Astrocyte (in vitro differentiated cells and primary cell): ENCODE measurements at places on chromosomes 16 and 17. TPM values are rescaled to one million over a fixed set of nuclear protein-coding genes. Genes with fewer than 3 reads are reported as not detected.

The CES5A gene
- total RNA-seq = not detected in 2 replicates

DNA sequence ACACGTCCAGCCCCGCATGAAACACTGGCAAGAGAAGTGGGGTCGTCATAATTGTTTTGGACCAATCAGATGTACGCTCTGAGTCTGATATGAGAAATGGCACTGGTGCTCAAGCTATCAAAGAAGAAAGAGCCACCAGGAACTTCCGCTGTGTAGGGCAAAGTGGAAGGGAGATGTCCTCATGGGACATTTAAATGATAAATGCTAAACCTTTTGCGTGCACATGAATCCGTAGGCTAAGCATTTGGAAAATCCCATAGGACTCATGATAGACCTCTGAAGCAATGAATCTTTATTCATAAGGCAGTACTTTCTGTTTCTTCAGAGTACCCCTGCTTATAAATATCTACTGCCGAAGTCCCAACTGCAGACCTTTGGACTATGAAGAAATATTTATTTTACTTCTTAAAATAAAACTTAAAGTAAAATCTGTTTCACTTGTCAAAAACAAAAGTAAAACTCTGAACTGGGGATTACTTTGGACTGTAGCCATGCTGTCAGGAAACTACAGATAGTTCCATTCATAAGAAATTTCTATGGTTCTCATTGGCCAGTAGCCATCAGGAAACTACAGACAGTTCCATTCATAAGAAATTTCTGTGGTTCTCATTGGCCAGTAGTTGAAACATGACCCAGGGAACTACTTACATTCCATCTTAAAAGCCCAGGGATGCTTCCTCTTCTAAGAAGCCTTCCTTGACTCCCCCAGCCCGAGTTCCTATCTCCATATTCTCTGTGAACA, 335.1 kb downstream of the HS3ST4 start:
- no peak for DNase-seq

The BEAN1 gene
- total RNA-seq = 1.2 and 2.1 TPM in 2 replicates

The C16orf74 gene
- total RNA-seq = 2.6 and 4.7 TPM in 2 replicates

- DNase-seq = peak; percentile 84
These were observed 6.7 kb downstream of the HS3ST3B1 start for GRCh38 chr17:14307560-14308024.

The TBC1D3G gene
- not detected in 2 replicates for total RNA-seq

DNA sequence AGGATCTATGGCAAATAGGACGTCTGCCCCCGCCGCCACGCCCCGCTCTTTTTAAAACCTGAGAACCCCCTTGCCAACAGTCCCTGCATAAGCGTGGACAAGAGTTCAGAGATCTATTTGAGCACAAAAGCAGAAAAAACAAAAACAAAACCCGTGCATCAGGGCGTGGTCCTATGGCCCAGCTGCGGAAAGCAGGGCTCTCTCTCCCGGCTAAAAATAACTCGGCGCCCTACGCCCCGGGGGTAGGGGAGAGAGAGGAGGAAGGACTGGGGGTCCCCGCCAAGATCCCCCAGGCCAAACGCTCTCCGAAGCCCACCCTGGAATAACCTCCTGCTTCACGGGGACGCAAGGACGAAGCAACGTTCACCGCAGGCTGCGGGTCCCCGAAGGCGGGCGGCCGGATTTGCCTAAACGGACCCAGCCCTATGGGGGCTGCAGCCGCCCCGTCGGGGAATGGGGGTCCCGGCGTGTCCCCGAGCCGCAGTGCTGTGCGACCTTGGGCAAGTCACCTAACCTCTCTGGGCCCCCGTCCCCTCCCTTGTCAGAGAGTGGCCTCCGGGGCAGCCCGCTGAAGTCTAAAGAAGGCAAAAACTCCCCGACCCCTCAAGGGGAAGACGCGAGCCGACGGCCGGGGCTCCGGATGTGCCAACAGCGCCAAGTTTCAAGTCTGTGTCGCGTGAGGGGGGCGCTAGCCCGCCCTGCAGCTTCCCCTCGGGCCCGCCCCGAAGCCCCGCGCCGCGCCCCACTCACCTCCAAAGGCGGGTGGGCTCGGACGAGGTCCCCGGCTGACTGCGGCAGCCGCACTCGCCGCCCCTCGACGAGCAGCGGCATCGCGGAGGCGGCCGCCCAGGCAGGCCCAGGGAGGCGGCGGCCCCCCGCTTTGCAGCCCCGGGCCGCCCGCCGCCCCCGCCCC, 477 bp downstream of the NTAN1 start:
- no peak for DNase-seq

DNA sequence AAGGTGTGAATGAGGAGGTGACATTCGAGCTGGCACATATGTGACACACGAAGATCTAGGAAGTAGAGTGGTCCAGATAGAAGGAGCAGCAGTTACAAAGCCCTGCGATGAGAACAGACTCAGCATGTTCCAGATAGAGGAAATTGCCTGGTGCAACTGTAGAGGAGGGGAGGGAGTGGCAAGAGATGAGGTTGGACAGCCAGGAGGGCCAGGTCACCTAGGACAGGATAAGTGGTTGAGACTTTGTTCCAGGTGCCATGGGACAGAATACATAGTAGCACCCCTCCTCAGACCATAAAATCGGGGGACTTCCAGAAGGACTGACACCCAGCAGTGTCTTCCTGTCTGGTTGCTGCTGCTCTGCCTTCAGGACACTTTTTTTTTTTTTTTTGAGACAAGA, 11.0 kb upstream of the CENPT start:
- DNase-seq = no peak

The CTRB1 gene
- total RNA-seq = not detected in 2 replicates
